ENCODE measurements at places on chromosomes 13 and 19.

DNA sequence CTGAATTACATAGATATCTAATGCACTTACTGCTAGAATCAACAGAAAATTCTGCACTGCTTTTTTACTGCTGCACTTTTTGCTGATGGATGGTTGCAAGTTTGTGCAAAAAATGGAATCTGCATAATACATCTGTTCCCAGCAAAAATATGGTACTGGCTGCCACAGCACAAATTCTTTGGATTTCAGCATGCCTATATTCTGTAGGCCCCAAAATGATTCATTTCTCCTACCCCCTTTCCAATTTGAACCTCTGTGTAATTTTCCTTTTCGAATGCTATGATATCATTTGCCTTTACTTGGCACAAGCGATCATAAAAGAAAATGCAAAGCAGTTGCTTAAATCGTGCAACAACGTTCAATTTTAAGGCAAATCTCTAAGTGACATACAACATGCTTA lies 524.2 kb upstream of the NBEA start:
- no peak for DNase-seq

DNA sequence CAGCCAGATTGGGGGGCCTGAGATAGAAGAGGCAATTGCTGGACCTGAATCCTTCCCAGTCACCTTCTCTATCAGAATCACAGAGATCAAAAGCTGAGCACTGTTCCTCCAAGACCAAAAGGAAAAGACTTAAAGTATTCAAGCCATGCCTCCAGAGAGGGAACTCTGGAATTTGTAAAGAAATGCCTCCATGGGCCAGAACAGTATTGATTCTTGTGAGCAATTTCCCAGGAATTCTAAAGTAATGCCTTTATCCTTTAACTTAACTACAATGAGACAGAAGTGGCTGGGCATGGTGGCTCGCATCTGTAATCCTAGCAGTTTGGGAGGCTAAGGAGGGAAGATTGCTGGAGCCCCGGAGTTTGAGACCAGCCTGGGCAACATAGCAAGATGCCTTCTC lies 148.8 kb downstream of the FLT1 start:
- no peak for DNase-seq

- no peak for DNase-seq
Observed at GRCh38 chr13:66530686-66531085, 699.5 kb downstream of the PCDH9 start.

DNA sequence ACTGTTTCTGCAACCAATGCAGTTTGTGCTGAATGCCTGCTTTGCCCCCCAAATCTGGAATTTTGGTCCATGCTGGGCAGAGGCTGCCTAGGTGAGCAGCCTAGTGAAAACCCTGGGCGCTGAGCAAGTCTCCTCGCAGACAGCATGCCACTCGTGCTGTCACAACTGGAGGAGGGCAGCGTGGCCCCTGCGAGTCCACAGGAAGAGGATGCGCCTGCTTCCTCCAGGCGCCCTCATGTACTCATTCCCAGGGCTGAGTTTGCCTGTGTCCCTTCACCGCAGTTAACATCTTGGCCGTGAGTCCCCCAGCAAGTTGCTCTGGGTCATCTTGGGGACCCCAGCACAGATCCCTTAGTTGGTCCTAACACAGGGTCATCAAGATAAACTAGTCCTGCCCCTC lies 26.2 kb upstream of the TMEM160 start:
- DNase-seq = no peak

GRCh38 chr13:49904729-49905456 lies 31.2 kb downstream of the SPRYD7 start:
- no peak for DNase-seq

GRCh38 chr19:15248648-15249527 lies 16.6 kb upstream of the EPHX3 start:
- DNase-seq = no peak

GRCh38 chr19:2291185-2291751 lies 9.3 kb upstream of the PEAK3 start:
- no peak for DNase-seq

DNA sequence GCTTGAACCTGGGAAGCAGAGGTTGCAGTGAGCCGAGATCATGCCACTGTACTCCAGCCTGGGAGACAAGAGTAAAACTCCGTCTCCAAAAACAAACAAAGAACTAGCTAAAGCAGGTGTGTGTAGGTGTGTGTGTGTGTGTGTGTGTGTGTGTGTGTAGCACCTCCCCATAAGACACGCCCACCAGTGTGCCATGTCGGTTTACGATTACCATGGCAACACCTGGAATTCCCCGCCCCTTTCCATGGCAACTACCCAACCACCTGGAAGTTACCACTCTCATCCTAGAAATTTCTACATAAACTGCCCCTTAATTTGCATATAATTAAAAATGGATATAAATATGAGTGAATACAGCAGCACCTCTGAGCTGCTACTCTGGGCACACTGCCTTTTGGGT lies 80.9 kb upstream of the ADGRE5 start:
- DNase-seq = no peak

DNA sequence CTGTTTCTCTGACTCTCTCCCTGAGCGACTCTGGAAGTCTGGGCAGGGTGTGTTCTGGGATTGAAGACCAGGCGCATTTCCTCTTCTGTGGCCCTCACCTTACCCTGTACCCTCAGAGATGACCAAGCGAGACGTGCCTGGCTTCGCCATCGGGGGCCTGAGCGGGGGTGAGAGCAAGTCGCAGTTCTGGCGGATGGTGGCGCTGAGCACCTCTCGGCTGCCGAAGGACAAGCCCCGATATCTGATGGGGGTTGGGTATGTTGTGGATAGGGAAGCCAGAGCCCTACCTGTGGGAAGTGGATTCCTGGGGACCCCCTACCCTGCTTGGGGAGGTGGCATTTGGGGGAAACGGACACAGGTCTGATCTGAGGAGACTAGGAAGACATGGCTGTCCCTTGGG lies 5.8 kb upstream of the DNM2 start:
- DNase-seq = no peak

GRCh38 chr13:35631666-35632065 lies 155.2 kb upstream of the MAB21L1 start:
- DNase-seq = no peak

- no peak for DNase-seq
Observed at GRCh38 chr19:31372246-31372781, 23.1 kb upstream of the TSHZ3 start.

GRCh38 chr19:1674293-1674679 lies 21.9 kb upstream of the TCF3 start:
- DNase-seq = no peak

DNA sequence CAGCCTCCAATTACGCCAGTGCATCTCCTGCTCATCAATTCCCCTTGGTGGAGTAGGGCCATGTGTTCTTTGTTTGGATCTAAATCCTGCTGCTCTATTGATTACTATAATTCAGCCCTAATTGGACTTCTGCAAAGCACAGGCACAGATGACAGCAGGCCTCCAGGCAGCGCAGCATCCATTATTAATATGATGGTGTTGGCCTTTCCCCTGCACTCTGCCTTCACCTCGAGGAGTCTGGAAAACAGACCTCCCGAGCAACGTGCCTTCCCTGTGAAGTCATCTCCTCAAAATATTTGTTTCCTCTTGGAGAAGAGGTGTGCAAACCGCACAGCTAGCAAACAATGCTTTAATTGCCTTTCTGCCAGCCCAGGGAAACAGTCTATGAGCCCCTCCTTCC lies 92.5 kb downstream of the UQCRFS1 start:
- DNase-seq = no peak

GRCh38 chr19:3625996-3626472 lies 556 bp downstream of the CACTIN start:
- DNase-seq = peak; percentile 14

DNA sequence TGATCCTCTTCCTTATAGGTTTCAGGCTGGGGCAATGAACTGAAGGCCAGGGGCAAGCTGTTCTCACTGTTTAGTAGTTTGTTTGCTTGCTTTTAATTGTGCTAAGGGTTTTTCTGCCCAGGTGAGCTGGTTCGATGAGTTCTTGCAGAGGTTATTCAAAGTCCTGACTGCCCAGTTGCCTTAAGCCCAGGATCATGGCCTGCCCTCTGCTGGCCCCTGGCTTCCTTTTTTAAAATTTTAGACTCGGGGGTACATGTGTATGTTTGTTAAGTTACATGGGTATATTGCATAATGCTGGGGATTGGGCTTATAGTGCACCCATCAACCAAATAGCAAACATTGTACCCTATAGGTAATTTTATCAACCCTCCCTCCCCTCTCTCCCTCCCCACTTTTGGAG lies 65.7 kb downstream of the ZNF536 start:
- no peak for DNase-seq

DNA sequence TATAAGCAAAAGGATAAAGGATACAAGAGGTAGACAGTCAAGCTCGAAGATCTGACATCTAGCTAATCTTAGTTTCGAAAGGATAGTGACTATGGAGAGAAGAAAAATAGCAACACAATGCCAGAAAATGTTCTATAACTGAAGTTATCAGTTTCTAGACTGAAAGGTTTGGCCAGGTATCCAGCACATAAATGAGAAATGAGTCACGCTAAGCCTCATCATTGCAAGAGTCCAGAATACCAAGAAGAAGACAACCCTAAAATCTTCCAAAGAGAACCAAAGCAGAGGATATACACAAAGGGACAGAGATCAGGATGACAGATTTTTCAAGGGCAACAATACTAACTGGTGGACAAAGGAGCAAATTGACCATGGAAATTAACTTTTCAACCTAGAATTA lies 237.0 kb downstream of the POSTN start:
- DNase-seq = no peak

DNA sequence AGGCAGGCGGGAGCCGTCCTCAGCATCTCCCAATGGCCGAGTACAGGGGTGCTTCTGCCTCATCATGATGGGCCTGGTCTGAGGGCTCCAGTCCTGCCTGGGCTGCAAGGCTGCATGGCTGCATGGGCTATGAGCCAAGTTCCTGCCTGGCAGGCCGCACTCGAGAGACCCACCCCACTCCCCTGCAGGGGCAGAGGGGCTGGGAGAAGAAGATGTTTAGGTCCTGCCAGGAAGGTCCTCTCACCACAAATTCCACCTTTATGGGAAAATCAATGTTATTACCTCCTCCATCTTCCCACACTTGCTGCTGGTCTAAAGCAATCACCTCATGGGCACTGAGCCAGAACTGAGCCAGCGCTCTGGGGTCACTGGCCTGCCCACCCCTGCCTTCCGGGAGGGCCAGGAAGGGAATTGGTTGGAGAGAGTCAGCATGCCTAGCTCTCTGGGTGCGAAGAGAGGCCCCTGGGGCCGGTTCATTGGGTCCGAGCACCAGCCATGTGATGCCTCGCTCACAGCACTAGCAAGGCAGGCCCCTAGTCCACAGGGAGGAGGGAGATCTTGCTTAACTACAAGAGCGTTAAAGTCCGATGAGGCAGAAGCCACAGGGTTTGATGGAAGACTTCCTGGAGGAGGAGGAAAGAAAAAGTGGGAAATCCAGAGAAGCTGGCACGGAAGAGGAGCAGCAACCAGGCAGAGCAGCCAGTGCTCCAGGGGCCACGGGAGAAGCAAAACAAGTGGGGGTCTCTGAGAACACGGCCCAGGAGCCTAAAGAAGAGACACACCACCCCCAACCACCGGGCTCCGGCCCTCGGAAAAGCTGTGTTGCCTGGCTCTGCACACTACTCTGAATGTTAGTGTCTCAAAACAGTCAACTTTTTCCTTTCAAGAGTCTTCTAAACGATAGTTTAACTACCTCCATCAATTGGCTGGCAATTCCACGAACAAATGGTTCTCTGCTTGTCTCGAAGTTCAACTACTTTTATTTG lies 63.1 kb downstream of the CEBPG start:
- DNase-seq = no peak

- DNase-seq = no peak
Observed at GRCh38 chr13:99983499-99984401, 2.2 kb downstream of the ZIC2 start.

DNA sequence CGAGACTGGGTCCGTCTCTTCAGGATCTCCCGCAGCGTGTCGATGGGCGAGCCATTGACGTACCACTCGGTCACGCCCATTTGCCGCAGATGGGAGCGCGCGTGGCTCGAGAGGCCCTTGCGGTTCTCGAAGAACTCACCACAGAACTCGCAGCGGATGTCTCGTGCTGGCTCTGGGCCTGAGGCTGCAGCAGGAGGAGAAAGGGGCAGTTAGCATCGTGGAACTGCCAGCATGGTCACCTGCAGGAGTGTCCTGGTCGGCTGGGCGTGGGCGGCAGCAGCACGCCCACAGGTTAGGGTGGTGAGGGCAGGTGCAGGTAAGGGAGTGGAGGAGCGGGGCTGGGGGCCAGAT lies 8.5 kb upstream of the AKAP8L start:
- no peak for DNase-seq

- peak; percentile 60 for DNase-seq
Observed at GRCh38 chr13:95660981-95661581, 15.9 kb upstream of the DNAJC3 start.

- no peak for DNase-seq
Observed at GRCh38 chr13:35814605-35815011, 316.6 kb downstream of the DCLK1 start.

DNA sequence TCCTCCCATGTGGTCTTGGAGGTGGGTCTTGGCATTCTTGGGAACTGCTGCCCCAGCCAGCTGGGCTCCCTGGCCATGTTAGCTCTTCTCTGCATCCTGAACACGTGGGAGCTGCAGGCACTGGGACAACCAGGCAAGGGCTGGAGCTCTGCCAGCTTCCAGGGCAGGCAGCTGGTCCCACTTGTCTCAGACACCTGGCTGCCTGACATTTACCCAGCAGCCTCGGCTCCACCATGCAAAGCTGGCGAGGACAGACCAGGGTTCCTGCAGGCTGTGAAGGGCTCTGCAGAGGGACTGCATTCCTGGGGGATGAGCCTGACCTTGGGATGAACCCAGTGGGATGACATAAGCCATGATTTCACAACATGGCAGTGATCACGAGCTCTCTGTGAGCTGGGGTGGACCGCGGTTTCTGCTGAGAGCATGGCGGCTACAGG lies 99.0 kb upstream of the TSHZ3 start:
- no peak for DNase-seq

GRCh38 chr19:43818500-43818899 lies 8.6 kb upstream of the ZNF283 start:
- DNase-seq = no peak

GRCh38 chr19:38290631-38291147 lies 13.4 kb upstream of the C19orf33 start:
- peak; percentile 25 for DNase-seq

DNA sequence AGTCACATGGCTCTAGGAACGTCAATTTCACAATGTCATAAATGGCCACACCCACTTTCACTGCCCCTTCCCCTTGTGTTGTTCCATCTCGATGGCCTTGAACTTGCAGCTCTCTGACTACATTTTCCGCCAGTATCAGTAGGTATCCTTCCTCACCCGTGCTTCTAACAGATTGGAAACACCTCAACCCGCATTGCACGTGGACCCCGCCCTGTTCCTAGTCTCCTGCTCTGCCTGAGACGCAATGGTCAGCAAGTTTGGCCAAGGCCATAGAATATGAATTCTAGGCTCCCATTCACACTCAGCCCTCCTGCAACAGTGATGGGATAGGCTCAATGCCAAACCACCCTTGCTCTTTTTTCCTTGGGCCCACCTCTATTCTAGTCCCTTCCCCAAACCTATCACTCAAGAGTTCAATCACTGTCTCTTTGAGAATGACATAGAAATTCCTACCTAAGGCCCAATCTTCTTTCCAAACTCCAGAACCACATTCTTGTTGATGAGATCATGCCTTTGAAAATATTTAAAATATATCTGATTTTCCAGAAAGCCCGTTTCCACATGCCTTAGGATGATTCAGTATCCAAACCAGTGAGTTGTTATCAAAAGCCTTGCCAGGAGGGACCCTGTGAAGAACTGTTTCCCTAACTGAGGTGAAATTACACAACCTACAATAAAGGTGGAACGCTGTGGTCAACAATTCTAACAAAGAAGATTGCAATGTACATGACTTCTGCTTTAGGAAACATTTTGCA lies 334.6 kb downstream of the MYO16 start:
- no peak for DNase-seq

GRCh38 chr13:43861863-43862262 lies 17.7 kb downstream of the CCDC122 start:
- DNase-seq = no peak

GRCh38 chr13:92952161-92952560 lies 274.4 kb upstream of the GPC6 start:
- DNase-seq = no peak

All from suppressor macrophage (primary cell).